ENCODE measurements at places on chromosomes 16 and 17.

DNA sequence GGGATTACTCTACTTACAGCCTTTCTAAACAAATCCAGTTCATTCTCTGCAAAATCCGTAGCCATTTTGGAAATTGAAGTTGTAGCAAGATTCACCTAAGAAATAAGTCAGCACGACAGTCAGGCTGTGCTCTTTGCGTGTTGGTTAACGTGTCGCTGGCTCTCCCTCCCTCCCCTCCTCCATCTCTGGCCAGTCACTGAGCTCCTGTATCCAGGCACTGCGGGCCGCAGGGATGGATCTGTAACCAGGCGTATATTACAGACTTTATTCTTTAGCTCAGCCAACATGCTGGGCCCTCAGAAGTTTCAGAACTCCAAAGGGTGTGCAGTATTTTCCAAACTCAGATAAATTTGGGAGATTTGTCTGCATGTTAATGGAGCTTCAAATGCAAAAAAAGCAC lies 30.8 kb downstream of the KDM8 start:
- DNase-seq: no peak

DNA sequence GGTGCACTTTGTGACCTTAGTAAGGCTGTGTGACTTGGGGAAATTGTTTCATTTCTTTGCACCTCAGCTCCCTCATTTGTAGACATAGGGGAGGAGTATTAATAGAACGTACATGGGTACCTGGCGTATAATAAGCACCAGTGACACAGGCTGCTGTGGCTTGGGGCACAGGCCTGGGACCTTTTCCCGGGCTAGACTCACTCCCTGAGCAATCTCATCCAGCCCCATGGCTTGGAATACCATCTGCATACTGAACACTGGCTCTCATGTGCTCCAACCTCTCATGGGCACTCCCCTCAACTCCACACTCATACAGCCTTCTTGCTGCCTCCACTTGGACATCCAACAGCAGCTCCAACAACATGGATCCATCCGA lies 41.0 kb upstream of the MRPS23 start:
- no peak for DNase-seq

- no peak for DNase-seq
These were observed 26.5 kb upstream of the AKTIP start for GRCh38 chr16:53529513-53529912.

DNA sequence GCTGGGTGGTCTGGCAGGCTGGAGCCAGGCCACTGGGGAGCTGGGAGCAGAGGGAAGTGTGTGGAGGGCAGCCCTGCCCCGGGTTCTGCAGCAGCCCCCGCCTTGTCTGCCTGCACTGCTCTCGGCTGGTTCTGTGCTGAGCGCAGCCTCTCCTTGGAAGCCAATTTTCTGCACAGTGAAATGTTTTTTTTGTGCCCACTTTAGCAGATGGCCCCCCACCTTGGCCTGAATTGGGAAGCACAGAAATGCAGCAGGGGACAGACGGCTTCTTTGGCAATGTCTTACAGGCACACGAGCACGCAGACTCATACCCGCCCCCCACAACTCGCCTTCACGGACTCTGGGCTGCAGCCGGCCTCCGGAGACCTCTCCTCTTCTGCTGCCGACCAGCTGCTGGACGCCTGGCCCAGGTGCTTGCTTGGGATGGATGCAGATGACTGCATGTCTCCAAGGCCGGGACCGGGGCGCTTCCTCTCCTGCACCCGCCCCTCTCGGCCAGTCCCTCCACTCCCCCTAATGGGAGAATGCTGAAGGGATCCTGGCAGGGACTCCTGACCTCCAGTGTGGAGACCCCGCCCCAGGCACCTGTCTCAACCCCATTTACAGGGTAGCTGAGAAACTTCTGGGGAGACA lies 14.8 kb downstream of the NPTX1 start:
- DNase-seq: no peak

DNA sequence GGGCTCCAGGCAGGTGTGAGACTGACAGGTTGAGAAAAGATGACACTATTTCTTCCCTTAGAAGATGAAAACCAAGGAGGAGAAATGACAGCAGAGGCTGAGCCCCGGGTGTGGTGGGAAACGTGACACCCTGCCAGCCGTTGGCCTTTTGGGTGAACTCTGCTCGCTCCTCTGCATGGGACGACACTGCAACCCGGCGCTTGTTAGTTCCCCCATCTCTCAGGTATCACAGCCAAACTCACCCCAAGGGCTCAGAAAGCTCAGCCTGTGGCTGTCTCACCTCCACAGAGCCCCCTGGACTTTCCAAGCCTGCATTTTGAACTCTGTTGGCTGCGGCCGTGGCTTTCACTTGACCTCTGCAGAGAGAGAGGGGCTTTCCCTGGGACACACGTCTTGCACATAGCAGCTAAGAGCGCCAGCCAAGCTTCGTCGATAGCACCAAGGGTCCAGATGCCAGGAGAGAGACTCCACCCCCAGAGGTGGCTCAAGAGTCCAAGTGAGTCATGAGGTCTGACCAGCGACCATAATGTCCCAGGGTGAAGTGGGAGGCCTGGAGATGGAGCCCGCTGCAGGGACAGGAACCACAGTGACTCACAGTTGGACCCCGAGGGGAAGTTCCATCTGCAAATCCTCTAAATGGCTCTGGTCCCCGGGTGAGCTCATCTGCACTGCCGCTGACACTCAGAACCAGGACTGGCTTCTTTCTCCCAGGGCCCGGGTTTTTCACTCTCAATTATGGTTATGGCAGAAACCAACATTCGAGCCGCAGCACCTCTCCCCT lies 301.9 kb downstream of the SOX9 start:
- DNase-seq: no peak

DNA sequence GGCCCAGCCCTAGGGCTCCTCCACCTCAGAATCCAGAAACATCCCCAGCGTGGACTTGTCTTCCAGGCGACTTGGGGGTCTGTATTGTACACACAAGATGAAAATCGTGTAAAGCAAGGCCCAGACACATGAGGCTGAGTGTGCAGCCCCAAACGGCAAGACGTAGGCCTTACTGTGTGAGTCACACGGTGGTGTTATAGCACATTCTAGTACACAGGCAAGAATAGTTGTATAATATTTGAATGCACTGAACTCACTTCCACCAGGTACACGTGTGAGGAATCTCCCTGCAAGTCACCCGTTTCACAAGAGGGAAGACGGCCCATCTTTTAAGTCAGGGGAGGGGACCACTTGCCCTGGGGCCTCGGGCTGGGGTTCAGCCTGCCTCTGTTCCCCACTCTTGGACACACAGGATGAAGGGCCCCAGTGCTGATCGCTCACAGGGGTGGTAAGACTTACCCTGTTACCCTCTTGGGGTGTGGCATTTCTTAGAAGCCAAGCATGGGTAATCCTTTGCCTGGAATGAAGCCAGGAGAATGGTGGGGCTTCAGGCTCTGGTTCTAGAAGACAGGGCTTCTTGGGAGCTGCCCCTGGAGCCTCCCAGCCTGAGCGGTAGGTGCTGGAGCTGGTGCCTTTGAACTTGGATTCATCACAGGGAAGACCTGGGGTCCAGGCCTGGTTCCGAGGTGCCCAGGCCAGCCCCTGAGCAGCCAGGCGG lies 71.3 kb downstream of the SREBF1 start:
- no peak for DNase-seq

GRCh38 chr17:65656390-65657250 lies 95.2 kb upstream of the AXIN2 start:
- no peak for DNase-seq

- no peak for DNase-seq
These were observed 35.9 kb downstream of the TRARG1 start for GRCh38 chr17:1315409-1315808.
